ENCODE measurements at places on chromosomes 5 and 9.

GRCh38 chr9:127707766-127708165 is 978 bp downstream of the CFAP157 start:
- no peak for DNase-seq

- DNase-seq: no peak
Measured at GRCh38 chr9:124721109-124721906, 49.8 kb downstream of the NR6A1 start.

DNA sequence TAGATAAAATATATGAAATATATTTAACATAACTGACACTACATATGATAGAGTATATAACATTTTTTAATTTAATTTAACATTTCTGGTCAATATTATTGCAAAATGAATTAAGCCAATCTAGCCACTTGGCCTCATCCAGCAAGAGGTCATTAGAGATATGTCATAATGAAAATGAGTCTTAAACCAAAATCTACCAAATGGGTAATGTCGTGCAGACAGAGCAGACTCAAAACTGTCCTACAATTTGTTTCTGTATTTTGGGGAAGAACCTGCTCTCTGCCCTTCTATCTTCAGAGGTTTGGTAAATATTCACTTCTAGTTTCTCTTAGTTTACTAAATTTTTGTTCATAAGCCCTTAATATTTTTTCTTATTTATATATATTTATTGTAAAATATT is 61.4 kb downstream of the ARHGEF28 start:
- no peak for DNase-seq

- no peak for DNase-seq
Measured at GRCh38 chr9:93261735-93262523, 78.0 kb downstream of the WNK2 start.

DNA sequence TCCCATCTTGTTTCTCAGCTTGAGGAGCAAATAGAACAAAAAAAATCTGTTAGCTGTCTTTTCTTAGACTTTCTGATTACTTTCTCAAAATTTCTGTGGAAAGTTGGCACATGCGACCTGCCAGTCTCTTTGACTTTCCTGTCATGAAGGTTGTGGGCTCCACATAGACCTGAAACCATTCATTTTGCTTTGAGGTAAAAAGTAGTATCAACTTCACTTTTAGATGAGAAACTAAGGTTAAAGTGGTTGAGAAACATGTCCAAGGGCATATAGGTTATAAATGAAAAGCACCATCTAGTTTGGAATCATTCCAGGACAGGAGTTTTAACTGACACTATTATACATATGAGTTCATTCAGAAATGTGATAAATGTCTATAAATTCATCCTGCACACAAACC is 42.7 kb downstream of the ST8SIA4 start:
- no peak for DNase-seq

GRCh38 chr5:17190242-17190778 is 27.1 kb upstream of the BASP1 start:
- peak; percentile 47 for DNase-seq

DNA sequence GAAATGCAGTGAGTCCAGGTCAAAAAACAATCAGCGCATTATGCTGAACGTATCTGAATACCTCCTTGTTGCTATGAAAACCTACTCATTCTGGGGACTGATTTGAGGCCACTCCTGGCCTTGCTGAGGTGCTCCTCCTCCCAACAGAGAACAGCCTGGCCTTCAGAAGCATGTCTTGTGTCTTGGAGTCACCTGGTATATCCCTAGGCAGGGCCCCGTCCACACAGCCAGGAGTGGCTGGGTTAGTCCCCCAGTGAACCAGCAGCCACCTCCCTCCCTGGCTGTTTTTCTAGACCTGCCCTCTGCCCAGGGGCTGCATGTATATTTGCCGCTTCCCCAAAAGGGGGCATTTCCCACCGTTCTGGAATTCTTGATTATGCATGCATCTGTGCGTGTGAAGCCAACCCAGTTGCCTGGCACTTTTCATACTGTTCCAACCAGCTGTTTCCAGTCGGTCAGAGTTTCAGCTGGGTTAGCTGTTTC is 99.2 kb upstream of the SPATA31C2 start:
- DNase-seq: no peak

DNA sequence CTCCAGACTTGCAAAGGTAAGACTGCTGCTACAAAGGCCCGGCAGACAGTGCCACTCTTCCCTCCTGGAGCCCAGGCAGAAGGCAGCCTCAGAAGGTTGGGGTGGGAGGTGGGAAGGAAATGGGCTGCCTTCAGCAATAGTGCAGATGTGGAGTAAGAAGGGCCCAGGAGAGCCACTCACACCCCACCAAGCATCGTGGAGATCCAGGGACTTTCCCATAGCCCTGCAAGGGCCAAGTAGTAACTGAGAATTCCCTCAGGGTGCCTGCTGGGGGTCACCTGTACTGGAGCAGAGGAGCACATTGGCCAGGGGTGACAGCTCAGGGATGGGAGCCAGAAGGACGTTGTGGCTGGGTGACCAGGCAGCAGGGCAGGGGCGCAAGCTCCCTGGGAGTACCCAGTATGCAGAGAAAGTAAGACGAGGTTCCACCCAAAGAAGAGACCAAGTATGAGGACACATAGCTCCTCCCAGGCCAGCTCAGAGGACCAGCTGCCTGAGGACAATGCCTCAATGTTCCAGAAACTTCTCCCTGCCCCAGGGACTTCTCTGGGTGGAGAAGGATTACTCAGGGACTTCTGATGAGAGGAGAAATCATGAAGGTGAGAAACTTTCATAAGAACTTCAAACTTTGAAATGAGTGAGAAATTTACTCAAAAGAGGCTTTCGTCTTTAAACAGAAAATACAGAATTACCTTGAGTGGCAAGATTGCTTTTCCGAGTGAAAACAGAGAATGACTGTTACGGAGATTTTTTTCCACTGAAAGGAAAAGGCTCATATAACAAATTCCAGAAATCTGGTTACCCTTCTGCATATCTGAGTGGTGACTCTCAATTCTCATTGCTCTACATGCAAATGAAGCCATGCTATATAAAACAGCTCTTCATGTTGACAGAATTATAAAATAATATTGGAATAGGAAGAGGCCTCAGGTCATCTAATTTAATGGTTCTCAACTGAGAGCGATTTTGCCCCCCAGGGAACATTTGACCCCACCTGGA is 87.9 kb upstream of the TRIO start:
- DNase-seq: no peak

GRCh38 chr5:98755406-98755805 is 18.1 kb upstream of the RGMB start:
- no peak for DNase-seq

DNA sequence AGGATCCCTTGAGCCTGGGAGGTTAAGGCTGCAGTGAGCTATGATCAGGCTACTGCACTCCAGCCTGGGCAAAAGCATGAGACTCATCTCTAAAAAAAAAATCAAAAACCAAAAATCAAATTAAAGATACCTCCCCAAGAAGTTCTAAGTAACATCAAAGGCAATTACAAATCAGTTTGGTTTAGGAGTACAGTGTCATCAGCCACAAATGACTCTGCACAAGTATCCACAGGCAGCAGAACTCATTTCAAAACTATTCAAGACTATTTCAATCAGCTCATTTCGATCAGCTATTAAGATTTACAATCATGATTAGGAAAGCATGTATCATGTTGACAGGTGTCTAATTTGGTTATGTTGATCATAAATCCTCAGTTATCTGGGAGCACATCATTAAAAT is 19.1 kb downstream of the TRMO start:
- no peak for DNase-seq

- no peak for DNase-seq
Measured at GRCh38 chr5:157603333-157604190, 28.0 kb upstream of the ADAM19 start.

DNA sequence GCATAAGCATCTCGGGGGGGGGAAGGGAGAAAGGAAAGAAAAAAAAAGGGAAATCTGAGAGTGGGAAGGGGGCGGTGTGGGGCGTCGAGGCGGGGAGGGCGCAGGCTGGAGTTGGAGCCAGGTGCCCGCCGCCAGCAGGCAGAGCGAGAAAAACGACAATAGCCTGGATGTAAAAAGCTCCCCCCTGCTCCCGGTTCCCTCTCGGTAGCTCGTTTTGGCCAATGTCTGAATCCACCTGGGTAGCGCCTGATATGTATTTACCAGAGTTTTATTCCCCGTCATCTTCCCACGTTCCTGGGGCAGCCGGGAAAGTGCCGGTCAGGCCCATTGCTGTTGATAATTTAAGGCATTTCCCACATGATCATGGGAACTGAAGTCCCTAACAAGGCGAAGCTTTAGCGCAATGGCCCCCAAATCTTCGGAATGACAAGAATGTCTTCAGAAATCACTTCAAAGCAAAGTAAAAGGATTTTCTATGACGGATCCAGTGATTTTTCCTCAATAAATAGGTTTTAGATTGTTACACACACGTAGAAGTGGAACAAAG is 3.0 kb upstream of the OTP start:
- DNase-seq: peak; percentile 17

GRCh38 chr5:60196385-60197113 is 303.0 kb upstream of the PDE4D start:
- DNase-seq: no peak

GRCh38 chr9:109117856-109118807 is 1.6 kb downstream of the TMEM245 start:
- DNase-seq: peak; percentile 51

DNA sequence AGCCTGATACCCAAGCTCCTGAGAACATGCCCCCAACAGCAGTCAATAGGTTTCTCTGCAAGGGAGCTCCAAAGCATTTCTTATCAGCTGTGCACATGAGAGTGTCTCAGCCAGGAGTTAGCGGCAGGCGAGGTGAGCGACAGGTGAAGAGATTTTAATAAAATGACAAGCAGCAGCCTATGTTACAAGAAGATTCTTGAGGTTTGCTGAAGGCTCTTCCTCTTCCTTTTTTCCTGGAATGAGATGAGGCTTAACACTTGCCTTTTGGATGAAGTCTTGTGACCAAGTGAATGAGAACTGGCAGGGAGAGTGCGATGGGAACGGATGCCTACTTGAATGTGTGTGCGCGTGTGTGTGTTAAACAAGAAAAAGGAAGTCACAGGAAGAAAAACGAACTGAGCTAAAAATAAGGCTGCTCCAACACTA is 76.1 kb downstream of the SHB start:
- no peak for DNase-seq

DNA sequence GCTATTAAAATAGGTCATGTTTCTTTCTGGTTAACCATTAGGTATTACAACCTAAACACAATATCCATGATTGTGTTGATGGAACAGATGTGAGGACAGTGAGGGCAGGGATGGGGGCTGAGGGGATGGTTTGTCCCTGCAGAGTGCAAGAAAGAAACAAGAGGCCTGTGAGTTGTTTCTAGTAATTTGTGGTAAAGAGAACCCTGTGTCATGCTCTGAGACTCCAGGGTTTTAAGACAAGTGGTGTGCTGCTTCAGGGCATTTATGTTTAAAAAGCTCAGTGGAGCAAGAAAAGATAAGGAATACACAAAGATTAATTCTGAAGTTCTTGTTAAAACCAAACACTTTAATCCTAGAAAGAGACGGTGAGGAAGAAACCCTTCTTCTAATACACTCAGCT is 656.5 kb downstream of the TLE1 start:
- DNase-seq: no peak

DNA sequence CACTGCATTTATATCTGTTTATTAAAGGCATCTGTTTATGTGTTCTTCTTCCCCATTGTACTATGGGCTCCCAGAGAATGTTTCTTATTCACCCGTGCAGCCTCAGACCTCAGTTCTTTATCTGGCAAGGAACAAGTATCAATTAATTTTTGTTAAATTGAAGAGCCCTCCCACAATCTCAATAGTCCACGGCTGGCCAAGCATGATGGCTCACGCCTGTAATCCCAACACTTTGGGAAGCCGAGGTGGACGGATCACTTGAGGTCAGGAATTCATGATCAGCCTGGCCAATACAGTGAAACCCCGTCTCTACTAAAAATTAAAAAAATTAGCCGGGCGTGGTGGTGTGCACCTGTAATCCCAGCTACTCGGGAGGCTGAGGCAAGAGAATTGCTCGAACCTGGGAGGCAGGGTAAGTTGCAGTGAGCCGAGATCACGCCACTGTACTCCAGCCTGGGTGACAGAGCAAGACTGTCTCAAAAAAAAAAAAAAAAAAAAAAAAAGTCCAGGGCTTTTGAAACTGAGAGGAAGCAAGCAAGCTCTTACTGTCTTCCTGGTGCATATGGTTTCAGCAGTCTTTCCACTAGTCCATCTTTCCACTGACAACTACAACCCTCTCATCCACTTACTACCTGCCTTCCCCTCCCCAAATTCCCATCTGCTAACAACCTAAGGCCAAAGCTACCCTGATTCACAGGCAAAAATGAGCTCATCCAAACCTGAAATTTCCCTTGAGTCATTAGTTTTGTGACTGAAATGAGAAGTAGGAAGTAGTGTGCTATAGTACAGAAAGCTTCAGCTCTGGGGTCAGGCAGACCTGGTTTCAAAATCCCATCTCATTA is 2.3 kb upstream of the HK3 start:
- DNase-seq: no peak

DNA sequence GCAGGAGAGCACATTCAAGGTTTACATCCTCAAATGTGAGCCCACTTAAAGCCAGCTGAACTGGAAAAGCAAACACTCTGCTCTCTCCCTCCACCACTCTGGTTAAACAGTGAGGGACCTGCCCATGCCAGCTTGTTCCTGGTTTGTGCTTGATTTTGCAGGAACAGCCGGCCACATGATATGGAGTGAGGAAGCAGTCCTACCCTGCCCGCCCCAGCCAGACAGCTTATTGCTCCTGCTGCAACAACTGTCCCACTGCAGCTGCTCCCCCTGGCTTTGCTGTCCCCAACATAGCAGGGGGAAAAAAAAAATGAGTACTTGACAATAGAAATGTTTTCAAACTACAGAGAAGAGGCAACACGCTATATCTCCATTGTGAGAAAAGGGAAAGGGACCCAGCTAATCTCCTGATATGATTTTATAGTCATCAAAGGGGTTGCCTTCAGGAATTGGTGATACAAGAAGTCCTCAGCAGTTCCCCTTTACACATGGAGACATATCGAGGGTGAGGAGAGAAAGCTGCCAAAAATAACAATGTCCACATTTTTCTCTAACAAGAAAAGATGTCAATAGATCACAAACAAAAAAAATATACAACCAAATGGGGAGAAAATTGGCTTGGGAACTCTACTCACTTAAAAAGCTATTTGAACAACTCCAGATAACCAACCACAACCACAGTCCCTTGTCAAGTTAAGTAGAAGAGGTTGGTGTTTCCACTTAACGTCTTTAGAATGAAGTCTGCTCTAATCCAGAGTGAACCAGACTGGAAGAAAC is 4.6 kb downstream of the MYO10 start:
- DNase-seq: peak; percentile 13

Measured in NCI-H82 (cell line).